ENCODE measurements at places on chromosomes 1 and 21.

DNA sequence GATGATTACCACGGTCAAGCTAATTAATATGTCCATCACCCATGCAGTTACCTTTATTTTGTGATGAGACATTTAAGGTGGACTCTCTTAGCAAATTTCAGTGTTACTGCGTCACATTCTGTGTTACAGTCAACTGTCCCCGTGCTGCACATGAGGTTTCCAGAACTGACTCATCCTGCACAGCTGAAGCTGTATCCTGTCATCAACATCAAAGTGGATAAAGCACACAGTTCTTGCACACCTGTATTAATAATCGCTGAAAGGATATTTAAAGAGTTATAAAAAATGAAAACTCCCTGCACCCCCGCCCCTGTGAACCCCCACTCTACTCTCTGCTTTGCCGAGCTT lies 3.4 kb upstream of the KRTAP10-5 start:
- no peak for DNase-seq

- no peak for DNase-seq
Measured at GRCh38 chr1:27727126-27727525, 1.4 kb downstream of the FAM76A start.

- DNase-seq: no peak
Measured at GRCh38 chr1:154745286-154745731, 124.8 kb downstream of the KCNN3 start.

GRCh38 chr1:226912587-226913176 lies 27.4 kb upstream of the COQ8A start:
- DNase-seq: no peak

DNA sequence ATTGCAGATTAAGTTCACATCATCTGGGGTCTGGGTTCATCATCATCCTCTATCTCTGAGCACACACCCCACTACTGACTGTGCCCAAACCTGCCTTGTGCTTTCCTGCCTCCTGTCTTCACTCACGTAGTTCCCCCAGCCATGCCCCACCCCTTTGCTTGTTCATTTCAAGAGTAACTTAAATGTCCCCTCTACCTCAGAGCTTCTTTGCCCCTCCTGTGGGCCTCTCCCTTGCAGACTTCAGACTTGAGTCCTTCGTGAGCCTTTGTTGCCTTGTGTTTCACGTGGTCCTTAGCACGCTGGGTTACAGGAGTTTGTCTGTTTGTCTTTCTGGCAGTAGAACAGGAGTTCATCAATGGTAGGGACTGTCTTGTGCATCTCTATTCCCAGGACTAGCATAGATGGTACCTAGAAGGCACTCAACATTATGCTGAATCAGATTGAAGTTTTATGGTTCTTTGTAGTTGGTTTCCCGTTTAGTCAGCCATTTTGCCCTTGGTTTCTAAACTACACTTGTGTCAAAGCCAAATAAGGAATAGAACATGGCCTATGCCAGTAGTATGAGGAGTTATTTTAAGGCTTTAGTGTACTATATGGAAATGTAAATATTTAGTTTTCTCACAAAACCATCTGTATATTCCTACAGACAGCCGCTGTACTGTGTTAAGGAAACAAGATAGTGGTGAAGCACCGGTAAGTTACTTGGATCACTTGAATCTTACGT lies 86.2 kb downstream of the TTC3 start:
- no peak for DNase-seq
